ENCODE measurements at places on chromosomes 1 and 21.

DNA sequence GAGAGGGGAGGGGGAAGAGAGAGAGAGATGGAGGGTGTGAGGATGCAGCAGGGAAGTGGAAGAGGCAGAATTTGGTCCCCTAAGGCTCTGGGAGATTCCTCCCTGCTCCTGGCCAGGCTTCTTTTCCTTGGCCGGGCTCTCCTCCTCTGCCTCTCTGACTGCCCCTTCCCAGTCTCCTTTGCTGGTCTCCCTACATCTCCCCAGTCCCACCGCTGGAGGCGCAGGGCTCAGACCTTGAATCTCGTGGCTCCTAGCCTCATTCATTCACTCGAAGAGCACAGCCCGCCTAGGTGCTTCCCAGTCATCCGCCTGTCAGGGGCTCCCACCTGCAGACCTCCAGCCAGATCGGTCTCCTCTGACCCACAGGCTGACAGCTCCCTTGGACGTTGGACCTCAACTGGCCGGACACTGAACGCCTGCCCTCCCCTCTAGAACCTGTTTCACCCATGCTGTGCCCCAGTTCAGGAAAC lies 76.5 kb downstream of the VWA5B1 start:
- no peak for DNase-seq

GRCh38 chr1:38444770-38445442 lies 398.3 kb upstream of the POU3F1 start:
- DNase-seq = no peak

DNA sequence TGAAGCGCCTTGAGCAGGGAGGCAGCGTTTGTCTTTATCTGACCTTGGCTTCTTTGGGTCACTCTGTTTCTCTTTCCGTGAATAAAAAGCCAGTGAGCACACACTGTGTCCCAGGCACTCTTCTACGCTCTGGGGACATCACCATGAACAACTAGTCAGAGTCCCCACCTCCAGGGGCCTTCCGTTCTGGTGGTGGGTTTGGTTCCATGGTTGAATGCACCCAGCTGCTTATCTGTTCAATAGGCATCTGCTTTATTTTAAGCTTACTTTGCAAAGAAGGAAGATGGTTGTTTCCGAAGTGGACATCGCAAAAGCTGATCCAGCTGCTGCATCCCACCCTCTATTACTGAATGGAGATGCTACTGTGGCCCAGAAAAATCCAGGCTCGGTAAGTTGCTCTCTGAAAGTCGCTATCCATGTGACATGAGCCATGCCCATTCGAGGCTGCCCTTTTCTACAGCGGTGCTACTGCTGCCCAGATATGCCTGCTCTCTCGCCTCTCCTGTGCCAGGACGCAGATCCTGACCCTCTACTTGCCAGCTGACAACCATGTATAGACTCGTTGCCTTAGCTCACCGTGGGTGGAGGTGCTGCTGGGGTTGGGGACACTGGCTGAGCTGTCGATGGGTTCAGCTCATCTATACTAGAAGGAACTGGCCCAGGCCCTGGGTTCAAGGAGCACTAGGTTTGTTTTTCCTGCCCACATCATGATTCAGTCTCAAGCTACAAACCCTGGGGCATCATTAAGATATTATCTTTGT lies 5.9 kb downstream of the MX1 start:
- DNase-seq = no peak

DNA sequence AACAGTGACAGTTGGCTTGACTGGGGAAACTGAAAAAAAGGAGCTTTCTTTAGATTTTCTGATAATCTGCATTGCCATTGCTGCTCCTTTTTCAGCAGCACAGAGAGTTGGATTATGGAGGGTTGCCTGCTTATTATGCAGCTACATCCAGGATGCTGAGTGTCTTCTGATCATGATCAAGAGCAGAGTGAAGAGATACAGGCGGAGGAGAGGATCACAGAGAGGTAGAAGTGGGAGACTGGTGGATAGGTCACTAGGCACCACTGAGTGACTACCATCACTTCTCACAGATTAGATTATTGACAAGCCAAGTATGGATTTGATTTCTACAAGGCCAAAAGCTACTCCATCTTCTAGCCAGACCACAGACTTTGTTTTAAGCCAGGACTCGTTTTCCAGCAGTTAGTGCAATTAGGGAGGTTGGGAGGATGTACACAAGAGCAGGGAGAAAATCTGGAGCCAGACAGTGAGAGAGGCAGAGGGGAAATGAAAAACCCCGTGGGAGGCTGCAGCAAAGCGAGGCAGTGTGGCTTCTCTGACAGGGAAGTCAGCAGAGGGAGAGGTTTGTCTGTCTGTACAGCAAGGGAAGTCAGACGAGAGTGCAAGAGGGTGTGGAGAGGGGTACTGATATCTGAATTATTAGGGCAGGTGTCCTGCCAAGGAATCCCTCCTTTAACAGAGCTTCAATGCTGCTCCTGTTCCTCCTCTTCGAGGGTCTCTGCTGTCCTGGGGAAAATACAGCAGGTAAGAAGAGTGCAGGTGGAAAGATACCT lies at the start of gene CD1E:
Gene CD1E (plus strand): TSS at position 592 of the 773 bp plus-strand sequence. CDS start 95 bp downstream, at position 687.
- no peak for DNase-seq

GRCh38 chr1:64692911-64693310 lies 52.0 kb upstream of the RAVER2 start:
- DNase-seq = no peak

DNA sequence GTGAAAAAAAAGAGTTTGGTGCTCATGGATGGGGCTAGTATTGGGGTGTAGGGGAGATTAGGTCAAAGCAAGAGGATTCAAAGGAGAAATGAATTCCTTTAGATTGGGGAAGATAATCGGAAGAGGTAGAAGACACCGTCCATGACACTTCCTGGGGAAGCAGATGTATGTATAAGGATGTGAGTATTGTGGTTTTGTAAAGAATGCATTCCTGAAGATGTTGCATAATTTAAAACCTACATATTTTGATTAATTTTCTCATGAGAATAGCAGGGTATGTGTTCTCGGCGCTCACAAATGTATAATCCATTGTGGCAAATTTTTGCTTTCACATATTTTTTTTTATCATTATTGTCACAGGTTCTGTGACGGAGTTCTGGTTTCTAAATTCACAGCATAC lies 5.5 kb upstream of the LGALS8 start:
- no peak for DNase-seq

GRCh38 chr21:18913914-18914313 lies 510.3 kb upstream of the TMPRSS15 start:
- DNase-seq = no peak

- no peak for DNase-seq
These were observed 5.4 kb downstream of the NECTIN4 start for GRCh38 chr1:161083748-161084596.

- no peak for DNase-seq
These were observed 187.1 kb downstream of the LMO4 start for GRCh38 chr1:87515781-87516180.

GRCh38 chr1:156862997-156863599 lies 2.4 kb downstream of the NTRK1 start:
- DNase-seq = no peak

Measured in CD4-positive, alpha-beta T cell (primary cell).